Memory B cell (primary cell): ENCODE measurements at places on chromosomes 5 and 9.

GRCh38 chr5:134873494-134873893 lies 677 bp upstream of the TXNDC15 start:
- no peak for DNase-seq

DNA sequence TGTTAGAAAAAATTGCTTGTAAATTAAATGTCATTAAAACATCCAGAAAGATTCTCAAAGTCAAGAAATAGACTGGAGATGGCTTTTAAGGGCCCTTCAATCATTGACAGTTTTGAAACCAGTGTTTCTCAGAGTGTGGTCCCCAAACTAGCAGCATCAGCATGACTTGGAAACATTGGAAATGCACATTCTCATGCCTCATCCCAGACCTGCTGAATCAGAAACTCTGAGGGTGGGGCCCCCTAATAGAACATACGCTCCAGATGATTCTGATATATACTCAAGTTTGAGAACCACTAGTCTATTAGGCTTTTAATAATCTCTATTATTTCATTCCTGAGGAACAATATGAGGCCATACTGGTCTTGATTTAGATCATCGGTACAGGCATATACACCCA lies 181.6 kb downstream of the SMARCA2 start:
- no peak for DNase-seq

GRCh38 chr5:83406906-83407305 lies 64.6 kb upstream of the VCAN start:
- DNase-seq, result no peak

- DNase-seq, result no peak
Measured at GRCh38 chr9:81113453-81114124, 575.8 kb downstream of the TLE1 start.

DNA sequence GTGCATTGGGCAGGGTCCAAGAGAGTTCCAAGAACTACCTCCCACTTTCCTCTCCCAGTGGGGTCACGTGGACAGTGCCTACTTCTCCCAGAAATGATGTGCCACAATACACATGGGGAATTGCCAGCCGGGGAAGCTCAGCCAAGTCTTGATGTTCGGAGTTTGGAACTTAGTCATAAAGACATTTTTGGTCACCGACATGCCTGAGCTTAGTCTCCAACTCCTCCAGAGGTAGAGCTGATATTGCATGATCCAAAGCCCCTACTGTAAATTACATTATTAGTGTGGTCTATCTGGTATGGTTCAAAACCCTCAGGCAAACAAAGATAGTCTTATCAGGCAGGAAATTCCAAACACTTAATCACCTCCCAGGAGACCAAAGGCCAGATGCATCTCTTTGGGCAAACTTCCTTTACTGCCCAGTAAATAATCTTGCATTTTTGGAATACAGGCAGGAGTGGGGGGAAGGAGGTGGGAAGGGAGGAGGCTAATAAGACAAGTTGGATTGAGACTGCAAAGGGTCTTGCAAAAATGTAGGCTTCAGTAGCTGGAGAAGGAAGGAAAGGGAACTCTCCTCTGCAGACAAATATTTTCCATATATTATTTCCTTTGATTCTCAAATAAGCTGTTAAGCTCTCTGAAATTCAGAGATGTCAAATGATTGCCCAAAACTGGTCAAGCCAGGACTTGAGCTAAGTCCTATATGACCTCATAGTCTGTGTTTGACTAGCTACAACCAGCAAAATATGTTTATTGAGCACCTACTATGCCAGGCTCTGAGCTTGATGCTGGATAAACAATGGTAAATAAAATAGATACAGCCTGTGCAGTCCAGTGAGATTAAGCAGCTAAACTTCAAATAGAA lies 99.4 kb downstream of the DRD1 start:
- no peak for DNase-seq

- peak; percentile 5 for DNase-seq
Measured at GRCh38 chr9:138049085-138049778, 171.7 kb downstream of the CACNA1B start.

GRCh38 chr9:28707616-28708015 lies 1134.3 kb upstream of the C9orf72 start:
- no peak for DNase-seq
